ENCODE measurements at places on chromosomes 12 and 14.

- DNase-seq, result no peak
Observed at GRCh38 chr12:59583003-59583712, 12.7 kb upstream of the SLC16A7 start.

- DNase-seq, result no peak
Observed at GRCh38 chr12:88866881-88867280, 286.6 kb upstream of the KITLG start.

DNA sequence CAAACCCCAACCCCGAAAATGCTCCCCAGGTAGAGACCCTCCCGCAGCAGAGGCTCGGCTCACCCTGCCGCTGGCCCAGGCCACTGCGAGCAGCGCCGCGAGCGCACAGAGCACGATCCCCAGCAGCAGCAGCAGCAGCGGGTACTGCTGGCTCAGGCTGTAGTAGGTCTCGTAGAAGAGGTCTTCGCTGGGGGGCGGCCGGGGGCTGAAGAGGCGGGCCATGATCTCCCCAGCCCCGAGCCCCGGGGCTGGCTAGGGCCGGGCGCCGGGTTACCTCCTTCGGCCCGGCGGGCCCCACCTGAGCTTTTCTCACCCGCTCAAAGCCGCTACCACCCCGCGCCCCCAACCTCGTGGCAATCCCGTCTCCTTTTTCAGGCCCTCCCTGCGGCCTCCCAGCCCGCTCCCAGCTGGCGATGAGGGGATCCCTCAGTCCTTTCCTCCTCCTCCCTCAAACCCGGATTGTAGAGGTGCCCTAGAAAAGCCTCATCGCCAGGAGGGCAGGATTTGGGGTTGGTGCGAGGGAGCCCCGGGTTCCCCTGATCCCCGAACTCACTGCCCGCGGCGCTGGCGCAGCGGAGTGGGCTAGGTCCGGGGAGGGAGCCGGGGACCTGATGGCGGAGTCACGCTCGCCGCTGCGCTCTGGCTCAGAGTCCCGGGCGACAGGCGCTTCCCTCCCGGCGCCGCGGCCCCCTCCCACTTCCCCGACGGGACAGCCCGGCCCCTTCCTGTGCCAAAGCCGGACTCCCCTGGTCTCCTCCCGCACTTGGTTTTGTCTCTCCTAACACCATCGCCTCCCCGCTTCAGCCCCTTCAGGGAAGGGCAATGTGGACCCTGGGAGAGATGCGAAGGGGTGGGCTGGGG, at the start of gene ADCY4:
Gene ADCY4 (minus strand): TSS at position 641 of the 861 bp plus-strand sequence. CDS start 419 bp downstream, at position 222.
- DNase-seq, result no peak

DNA sequence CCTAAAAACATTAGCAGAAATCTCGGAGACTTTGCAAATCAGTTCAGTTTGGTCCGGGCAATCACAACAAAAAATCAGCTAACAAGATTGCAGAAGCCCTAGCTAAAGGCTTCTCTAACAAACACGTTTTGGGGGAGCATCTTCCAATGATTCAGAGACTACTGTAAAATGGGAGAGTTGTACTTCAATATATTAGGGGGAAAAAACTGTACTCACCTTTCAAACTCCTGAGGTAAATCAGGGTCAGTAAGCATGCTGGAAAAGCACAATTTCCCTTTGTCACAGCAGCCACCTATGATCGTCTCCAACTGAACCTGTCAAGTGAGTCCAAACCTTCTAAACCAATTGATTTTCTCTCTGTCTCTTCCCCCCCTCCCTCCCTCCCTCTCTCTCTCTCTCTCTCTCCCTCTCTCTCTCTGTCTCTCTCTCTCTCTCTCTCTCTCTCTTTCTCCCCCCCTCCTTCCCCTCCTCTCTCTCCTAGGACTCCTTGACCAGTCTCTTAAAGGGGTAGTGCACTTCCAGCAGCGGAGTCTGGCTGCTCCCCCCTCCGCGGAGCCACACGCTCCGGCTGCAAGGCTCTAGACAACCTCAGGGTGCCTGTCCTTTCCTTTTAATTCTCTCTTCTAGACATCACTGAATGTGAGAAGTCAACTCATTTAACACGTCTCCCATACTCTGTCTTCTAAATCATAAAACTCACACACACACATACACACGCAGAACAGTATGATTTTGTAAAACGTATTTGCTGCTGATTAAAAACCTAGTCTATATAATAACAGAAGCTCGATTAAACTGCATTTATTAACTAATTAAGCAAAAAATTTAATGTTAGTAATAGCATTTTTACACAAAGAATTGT, at the start of gene SOX5:
Gene SOX5 (minus strand): TSS at position 323 of the 862 bp plus-strand sequence. CDS start 69 bp downstream, at position 254.
- DNase-seq, result no peak

DNA sequence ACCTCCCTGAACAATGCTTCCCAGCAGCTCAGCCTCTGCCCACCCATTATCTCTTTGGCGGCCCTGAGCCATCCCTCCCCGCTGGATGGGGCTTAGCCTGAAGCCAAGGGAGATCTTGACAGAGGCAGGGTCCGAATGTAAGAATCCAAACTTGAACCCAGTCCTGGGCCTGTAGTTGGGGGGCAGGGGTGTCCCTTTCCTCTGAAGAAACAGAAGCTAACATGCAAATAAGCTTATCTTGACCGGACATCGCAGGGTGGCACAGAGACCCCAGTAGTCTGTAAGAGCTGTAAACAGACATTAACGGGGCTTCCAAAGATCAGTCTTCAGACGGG, 6.0 kb downstream of the DLK1 start:
- no peak for DNase-seq

DNA sequence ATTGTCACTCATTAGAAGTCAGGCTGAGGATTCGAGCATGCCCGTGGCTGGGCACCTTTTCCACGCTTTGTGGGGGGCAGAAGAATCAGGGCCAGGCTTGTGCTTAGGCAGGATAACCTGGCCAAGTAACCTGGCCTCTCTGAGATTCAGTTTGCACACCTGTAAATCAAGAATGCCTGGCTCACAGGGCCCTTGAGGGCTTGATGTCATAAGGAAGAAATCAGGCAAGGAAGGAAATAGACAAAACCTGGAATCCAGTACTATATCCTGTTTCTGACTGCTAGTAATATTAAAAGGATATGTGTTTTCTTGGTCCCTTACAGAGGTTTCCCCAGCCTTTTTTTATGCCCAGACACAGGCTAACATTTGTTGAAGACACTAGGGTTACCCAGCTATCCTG, 91.9 kb downstream of the SAMD4A start:
- no peak for DNase-seq

- DNase-seq, result no peak
Observed at GRCh38 chr14:77761205-77761931, 412 bp upstream of the SNW1 start.

DNA sequence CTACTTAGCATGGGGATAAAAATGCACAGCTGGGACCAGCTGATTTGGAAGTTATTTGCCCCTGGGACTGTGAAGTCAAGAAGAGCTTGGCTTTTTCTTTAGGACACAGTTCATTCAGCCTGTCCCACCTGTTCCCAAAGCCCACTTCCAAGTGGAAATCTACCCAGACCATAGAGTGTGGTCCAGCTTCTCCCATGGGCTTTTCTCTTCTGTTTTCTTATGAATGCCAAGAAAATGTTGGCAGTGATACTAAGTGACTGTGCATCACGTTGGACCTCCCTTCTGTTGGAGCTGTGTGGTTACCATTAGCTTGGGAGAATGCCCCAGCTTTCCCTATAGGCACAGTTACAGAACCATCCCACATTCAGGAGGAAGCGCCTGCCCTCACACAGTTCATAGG, 89.4 kb downstream of the NT5DC3 start:
- DNase-seq, result no peak

All from HCT116 (cell line).